ENCODE measurements at places on chromosomes 12 and 14. TPM values are rescaled to one million over a fixed set of nuclear protein-coding genes. Genes with fewer than 3 reads are reported as not detected.

ADAM21 gene
- under 0.01 TPM for total RNA-seq

- DNase-seq: no peak
Observed at GRCh38 chr12:122651520-122652224, 51.5 kb downstream of the HCAR2 start.

DNA sequence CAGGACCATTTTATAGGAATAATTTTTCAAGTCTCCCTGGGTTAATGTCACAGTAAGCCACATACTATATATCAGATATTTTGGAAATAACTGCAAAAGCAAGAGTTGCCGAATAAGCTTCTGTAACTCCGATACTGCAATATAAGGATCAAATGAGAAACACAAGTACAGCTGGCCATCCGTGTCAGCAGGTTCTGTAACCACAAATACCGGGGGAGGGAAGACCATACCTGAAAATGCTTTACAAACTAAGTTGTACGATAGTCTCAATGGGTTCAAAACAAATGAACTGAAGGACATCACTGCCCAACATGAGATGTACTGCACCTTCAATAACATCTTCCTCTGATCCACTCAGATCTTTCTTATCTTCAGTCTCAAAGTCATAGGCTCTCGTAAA is 1.8 kb downstream of the SYCP3 start:
- no peak for DNase-seq

GRCh38 chr14:102760496-102761193 is 16.6 kb upstream of the TRAF3 start:
- DNase-seq: no peak

GRCh38 chr12:109140560-109140959 is 24.2 kb downstream of the ACACB start:
- no peak for DNase-seq

Data from frontal cortex (tissue), 4 donors.